ENCODE measurements at places on chromosomes 2 and 18. TPM values are rescaled to one million over a fixed set of nuclear protein-coding genes. Genes with fewer than 3 reads are reported as not detected.

DNA sequence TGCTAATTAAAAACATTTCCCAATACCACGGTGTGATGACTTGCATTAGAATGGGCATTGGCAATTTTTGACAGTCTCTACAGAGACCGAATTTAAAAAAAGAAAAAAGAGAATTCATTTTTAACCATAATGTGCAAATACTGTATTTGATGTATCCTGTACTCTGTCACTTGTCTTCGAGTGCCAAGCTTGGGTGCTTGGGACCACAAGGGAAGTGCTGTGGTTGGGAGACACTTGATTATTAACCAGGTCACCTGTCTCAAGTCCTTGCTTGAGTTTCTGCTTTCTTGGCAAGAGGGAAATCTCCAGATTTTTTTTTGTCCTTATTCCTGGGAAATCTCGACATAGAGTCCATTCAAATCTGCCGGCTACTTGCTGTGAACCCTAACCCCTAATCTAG, 209.0 kb downstream of the MC4R start:
- no peak for DNase-seq

SP140 gene
- 330 TPM for total RNA-seq

NEU2 gene
- not detected for total RNA-seq

DNA sequence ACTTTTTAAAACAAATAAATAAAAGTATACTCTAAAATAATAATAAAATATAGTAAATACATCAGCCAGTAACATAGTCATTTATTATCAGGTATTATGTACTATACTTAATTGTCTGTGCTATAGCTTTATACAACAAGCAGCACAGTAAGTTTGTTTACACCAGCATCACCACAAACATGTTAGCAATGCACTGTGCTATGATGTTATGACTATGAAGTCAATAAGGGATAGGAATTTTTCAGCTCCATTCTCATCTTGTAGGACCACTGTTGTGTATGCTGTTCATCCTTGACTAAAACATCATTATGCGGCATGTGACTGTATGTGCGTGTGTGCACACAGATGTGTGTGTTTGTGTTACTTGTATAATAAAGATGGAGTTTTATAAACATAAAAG, 137.5 kb downstream of the LYPD6B start:
- no peak for DNase-seq

GRCh38 chr2:218658671-218659257, 659 bp downstream of the ZNF142 start:
- DNase-seq = peak; percentile 32

GRCh38 chr2:191791953-191792560, 54.8 kb downstream of the CAVIN2 start:
- no peak for DNase-seq

- DNase-seq = no peak
Observed at GRCh38 chr18:56316727-56317126, 321.7 kb downstream of the TXNL1 start.

DNA sequence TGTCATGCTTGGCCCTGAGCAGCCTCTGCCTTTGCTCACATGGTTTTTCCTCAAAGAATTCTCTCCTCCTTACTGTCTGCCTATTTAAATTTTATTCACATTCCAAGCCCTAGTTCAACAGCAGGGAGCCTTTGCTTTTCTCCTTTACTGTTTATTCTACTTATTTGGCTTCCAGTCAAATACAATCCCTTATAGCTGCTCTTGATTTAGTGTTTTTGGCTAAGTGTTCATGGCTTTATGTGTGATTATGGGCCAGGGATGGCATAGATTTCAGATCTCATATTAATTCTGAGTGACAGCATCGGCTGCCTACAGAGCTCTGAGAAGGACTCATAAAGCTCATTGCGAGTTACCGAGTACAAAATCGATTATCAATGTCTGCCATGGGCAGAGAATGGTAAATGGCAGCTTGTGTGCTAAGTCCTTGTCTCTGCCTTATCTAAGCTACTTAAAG, 106.7 kb downstream of the METTL8 start:
- no peak for DNase-seq

GRCh38 chr2:36611316-36611990, 13.5 kb upstream of the FEZ2 start:
- no peak for DNase-seq

DNA sequence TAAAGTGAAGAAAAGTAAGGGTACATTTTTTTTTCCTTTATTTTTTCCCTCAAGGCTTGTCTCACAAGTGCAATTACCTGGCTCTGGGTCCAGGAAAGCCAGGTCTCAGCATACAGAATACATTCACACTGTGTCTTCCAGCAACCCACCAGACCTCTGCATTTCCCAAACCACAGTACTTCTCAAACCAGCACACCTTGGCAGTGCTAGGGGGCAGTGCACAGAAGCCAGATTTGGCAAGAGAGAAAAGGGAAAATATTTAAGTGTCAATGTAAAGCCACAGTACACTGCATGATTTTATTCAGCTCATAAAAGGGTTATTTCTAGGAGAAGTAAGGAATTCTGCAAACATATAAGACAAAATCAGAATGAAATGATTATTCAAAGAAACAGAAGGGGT, 172.8 kb downstream of the NRXN1 start:
- no peak for DNase-seq

DNA sequence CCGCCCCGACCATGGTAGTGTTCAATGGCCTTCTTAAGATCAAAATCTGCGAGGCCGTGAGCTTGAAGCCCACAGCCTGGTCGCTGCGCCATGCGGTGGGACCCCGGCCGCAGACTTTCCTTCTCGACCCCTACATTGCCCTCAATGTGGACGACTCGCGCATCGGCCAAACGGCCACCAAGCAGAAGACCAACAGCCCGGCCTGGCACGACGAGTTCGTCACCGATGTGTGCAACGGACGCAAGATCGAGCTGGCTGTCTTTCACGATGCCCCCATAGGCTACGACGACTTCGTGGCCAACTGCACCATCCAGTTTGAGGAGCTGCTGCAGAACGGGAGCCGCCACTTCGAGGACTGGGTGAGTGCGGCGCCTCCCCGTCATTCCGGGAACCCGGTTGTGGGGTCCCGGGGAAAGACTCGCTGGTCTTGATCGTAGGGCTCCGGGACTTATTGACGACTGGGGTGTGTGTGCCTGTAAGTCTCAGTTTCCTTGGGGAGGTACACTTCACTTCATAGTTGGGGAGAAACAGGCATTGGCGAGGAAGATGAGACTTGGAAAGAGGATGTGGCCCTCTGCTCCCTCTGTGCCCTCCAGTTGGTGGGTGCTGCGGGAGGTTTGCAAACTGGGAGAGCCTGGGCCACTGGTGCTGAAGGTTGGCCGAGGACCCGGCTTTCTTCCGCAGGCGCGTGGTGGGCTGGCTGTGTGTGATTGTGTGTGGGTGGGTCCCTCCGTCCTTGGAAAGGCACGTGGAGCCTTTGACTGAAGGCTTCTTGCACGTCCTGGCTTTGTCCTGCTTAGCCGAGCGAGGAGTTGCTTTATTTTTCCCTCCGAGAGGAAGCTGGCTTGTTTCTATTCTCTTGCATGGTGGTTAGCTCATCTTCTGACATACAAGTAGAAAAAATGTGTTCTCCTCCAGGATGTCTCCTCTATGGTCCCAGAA, 886 bp downstream of the PRKCE start:
- DNase-seq = peak; percentile 47

SMAD2 gene
- 97.3 TPM for total RNA-seq

DHRS9 gene
- 0.71 TPM for total RNA-seq

DNA sequence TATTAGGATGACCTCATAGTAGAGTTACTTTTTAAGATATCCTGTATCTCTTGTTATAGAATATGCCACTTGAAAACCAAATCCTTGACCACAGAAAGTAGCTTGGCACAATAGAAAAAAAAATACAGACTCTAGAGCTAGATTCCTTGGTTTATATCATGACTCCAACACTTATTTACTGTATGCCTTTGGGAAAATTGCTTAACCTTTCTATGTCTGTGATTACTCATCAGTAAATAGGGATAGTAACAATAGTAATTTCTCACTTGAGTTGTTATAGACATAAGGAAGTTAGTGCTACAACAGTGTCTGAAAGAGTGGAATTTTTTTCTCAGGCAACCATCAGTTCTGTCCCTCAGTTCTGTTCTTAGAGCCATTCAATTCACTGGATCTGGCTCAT, 193.8 kb downstream of the GULP1 start:
- no peak for DNase-seq

SDC1 gene
- total RNA-seq = not detected

PDE11A gene
- total RNA-seq = not detected

GRCh38 chr18:28109781-28110560, 67.0 kb downstream of the CDH2 start:
- DNase-seq = no peak

GRCh38 chr2:55966401-55967118, 43.0 kb upstream of the EFEMP1 start:
- no peak for DNase-seq

ALPP gene
- total RNA-seq = not detected

DNA sequence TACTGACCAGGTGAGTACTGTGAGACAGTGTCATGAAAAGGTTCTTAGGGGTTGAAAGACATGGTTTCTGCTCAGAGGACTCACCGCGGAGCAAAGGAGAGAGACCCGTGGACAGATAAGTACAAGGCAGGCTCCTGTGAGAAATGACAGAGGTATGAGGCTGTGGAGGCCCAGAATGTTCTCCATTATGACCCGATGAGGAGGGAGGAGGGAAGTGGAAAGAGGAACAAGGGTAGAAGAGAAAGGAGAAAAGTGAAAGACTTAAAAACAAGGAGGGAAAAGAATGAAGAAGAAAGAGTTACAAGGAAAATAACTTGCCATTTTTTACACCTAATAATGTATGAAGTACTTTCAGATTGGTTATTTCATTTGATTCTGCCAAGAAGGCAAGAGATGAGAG, 29.8 kb downstream of the MAPRE3 start:
- no peak for DNase-seq

DNA sequence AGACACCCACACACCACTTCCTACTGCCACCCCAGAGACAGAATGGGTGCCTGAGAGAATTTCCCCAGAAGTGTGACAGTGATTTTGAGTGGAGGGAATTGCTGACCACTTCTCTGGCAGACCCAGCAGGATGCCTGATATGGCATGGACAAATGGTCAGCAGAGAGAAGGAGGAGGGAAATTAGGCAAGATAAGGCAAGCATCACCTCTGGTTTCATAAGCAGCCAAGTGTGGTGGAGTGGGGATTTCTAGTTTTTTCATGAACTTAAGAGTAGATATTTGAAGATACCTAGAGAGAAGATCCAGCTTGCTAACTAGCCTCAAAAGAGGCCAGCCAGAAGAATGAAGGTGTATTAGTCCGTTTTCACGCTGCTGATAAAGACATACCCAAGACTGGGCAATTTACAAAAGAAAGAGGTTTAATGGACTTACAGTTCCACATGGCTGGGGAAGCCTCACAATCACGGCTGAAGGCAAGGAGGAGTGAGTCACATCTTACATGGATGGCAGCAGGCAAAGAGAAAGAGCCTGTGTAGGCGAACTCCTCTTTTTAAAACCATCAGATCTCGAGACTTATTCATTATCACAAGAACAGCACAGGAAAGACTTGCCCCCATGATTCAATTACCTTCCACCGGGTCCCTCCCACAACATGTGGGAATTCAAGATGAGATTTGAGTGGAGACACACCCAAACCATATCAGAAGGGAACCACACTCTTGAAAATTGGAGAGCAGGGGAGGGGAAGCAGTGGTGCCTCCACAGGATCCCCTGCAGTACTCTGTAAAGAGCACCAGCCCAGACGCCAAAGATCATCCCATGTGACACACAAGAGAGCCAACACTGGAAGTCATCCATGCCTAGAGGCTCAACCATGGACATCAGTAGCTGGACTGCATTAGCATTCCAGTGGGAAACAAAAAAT, 64.2 kb downstream of the RBM43 start:
- DNase-seq = no peak

DNA sequence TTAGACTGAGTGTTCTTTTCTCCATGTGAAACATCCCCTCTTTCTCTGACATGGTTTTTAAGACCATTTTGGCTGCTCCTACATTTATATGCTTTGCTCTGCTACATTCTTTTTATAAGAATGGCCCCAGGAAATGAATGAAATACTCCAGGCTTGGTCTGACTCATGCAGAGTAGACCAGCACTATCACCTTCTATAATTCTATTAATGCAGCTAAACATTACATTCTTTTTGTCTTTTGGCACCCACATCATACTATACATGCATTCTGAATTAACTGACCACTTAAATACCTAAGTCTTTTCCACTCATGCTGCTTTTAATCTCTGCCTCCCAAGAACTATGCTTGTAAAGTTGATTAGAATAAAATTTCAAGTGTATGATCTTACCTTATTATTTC, 94.1 kb downstream of the AAK1 start:
- DNase-seq = no peak

GPR45 gene
- total RNA-seq = not detected

STEAP3 gene
- 1.1 TPM for total RNA-seq

DNA sequence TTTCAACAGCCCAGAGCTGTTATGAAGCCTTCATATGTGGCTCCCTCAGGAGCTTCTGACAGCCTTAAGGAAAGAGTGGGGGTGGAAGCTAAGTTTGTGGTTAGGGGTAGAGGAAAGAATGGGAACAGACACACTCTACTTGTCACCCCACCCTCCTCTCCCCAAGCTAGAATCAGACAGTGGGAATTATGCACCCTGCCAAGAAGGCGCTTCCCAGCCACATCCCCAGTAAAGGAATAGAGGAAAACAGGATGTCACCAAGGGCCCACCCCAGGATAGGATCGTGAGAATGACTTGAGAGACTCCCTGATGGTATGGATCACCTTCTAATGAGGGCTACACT, 32.4 kb upstream of the EML4 start:
- no peak for DNase-seq

DNA sequence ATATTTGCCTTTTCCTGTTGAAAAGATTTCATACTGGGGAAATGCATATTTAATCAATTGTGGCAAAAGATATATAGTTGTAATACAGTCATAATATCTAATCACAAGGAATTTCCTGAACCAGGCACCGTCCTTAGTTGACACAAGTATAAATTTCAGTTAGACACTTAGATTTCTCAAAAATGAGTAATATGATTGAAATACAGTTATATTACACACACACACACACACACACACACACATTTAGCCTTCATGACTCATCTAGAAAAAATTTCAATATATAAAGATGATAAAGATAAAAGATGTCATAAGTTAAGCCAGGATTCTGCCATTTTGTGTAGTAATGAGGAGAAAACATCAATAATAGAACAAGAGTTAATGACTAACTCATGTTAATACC, 258.4 kb upstream of the ZNF804A start:
- no peak for DNase-seq

CRYGC gene
- total RNA-seq = not detected

- DNase-seq = no peak
Observed at GRCh38 chr2:173972636-173973035, 7.5 kb upstream of the SP3 start.

GRCh38 chr2:224894356-224894755, 147.9 kb downstream of the DOCK10 start:
- DNase-seq = no peak

GRCh38 chr2:213199871-213200270, 48.5 kb upstream of the IKZF2 start:
- DNase-seq = no peak

GBX2 gene
- total RNA-seq = not detected

DNA sequence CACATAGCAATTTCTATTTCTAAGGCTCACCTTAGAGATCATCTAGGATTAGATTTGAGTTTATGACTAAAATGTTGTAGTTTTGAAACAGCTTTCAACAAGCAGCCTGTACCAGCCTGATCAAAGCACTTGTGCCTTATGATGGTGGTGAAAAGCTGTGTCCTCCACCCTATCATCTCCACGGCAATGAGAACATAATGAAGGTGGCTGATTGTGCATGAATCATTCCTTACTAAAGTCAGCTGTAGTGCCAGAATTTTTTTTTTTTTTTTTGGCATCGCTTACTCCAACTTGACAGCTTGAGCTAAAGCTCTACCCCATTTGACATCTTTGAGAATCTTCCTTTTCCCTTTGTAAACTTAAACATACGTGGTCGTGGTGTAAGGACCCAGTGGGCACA, 86.0 kb downstream of the DCC start:
- no peak for DNase-seq

Data from activated B cell treated with CpG ODN at 0.5 μM for 24 hours (primary cell).